ENCODE measurements at places on chromosomes 11 and 22.

GRCh38 chr11:12640926-12641849, 33.0 kb upstream of the TEAD1 start:
- no peak for DNase-seq

GRCh38 chr11:58609723-58610122, 12.7 kb upstream of the CNTF start:
- no peak for DNase-seq

GRCh38 chr11:9884601-9885000, 220.7 kb downstream of the SWAP70 start:
- DNase-seq, result no peak

DNA sequence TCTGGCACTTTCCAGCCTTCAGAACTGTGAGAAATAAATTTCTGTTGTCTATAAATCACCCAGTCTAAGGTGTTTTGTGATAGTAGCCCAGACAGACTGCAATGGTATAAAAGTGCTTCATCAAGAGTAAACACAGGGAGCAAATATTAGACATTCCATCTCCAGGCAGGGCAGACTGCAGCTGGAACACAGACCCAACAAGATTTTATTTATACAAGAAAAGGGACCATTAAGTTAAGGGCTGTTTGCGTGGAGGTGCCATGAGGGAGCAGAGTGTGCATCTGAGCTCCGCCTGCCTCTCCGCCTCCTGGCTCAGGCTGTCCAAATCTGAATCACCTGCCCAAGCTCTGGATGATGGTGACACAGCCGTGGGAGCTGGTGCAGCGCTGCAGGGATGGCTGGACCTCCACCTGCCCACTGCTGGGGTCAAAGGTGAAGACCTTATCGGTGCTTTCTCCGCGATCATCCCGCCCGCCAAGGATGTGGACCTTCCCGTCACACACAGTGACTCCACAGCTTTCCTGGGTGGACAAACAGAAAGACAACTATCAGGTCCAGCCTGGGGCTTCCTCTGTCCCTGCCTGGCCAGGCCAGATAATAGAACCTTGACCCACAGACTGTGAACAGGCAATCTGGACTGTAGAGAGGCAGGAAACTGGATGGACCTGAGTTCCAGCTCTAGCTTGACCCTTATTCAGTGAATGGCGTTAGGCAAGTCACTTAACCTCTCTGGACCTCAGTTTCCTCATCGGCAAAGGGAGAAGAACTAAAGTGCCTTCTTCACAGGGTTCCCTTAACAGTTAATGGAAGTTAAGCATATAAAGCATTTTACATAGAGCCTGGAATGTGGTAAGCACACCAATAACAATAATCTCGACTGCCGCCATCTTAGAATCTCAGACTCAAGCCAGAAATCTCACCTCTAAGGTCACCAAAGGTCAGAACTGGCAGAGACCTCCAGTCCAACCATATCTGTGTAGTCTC, 10.5 kb downstream of the KLHL35 start:
- no peak for DNase-seq

GRCh38 chr22:44116755-44117684, 63.7 kb upstream of the PARVG start:
- DNase-seq, result no peak

GRCh38 chr11:47020793-47021526, 84.4 kb downstream of the CSTPP1 start:
- DNase-seq, result no peak

DNA sequence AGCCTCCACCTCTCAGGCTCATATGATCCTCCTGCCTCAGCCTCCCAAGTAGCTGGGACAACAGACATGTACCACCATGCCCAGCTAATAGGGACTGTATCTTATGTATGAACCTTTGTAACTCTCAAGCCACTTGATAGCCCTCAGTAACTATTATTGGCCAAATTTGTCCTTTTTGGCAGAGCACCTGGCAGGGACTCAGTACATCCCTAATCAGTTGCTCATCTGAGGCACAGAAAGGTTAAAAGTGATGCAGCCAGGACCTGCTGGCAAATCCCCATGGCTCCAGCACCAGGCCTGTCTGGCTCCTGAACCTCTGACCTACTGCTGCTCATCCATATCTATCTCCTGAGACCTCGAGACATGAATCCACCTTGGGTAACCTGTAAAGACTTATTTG, 21.1 kb upstream of the XBP1 start:
- no peak for DNase-seq

DNA sequence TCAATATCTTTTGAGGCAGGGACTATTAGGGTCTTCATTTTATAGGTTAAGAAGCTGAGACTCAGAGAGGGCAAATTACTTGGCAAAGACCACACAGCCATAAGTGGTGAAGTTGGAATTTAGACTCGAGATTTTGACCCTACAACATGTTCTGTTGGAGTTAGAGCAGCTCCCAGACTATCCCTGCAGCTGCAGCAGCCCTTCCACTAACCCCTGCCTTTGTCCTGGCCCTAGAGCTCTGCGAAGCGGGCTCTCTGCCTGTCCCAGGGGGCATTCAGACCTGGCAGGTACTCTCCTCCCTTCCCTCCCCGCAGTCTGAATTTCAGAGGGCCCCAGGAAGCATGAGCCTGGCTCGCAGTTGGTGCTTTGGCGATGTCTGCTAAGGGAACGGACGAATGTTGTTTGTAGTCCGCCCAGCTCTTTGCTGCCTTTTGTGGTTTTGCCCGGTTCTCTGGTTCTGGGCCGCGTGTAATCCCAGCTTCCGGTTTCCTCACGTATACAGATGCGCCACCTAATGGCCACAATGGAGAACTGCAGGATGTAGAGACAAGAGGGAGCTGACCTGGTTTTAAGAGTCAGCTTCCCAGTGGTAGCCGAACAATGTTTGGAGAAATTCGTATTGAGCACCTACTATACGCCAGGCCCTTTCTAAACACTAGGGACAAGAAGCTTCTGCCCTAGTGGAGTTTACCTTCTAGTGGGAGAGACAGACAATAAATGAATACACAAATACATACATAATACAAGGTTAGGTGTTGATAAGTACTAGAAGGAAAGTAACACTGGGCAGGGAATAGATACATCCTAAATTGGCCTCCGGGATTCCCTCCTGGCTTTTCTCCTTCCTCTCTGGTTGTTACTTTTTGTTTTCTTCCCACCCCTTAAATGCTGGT, 125.2 kb downstream of the ST3GAL4 start:
- peak; percentile 46 for DNase-seq

GRCh38 chr22:32389685-32390084, 22.4 kb downstream of the RTCB start:
- DNase-seq, result no peak

GRCh38 chr11:74325649-74326645, 14.5 kb upstream of the P4HA3 start:
- no peak for DNase-seq

DNA sequence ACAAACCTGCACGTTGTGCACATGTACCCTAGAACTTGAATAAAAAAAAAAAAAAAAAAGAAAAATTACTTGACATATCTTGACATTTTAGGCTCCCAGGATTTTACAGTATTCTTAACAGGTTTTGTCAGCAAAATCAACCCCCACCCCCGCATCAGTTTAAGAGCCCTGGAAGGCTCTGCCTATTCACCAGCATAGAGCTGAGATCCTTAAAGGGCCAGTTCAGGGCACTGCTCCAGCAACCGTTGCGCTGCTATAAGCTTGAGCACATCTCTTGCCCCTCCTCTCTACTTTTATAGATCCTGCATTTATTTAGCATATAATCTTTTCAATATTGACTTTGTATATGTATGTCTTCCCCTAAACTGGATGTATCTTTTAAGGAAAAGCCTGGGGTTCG, 697 bp upstream of the PAFAH1B2 start:
- DNase-seq, result no peak

DNA sequence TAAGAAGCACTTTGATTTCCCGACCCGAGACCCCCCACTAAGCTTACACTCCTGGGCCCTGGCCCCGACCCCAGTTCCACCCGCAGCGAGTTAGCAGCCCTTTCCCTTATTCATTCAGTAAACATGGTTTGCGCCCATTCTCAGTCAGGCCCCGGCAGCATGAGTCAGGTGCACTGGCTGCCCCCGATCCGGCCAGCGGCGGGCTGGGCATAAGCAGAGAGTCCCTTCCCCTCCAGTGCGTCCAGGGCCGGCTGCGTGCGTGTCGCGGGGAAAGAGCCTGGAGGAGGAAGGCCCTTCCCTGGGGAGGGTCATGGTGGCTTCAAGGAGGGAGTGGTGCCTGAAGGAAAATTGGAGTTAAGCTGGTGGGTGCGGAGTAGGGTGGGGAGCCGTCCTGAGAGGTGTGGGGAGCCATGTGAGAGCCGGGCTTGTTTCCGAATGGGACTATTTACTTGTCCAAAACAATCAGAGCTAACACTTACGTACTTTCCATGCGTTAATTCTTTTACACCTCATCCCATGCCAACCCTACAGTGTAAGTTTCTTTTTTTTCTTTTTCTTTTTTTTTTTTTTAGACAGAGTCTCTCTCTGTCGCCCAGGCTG, 657 bp downstream of the IGHMBP2 start:
- DNase-seq, result no peak

- DNase-seq, result no peak
Measured at GRCh38 chr11:67117176-67117575, 1.9 kb upstream of the KDM2A start.

- no peak for DNase-seq
Measured at GRCh38 chr11:125429807-125430678, 66.0 kb downstream of the FEZ1 start.

GRCh38 chr22:48893288-48894063, 934.2 kb downstream of the BRD1 start:
- no peak for DNase-seq

- DNase-seq, result no peak
Measured at GRCh38 chr11:35928688-35929395, 15.0 kb upstream of the LDLRAD3 start.

- no peak for DNase-seq
Measured at GRCh38 chr11:12542186-12542935, 131.9 kb upstream of the TEAD1 start.

DNA sequence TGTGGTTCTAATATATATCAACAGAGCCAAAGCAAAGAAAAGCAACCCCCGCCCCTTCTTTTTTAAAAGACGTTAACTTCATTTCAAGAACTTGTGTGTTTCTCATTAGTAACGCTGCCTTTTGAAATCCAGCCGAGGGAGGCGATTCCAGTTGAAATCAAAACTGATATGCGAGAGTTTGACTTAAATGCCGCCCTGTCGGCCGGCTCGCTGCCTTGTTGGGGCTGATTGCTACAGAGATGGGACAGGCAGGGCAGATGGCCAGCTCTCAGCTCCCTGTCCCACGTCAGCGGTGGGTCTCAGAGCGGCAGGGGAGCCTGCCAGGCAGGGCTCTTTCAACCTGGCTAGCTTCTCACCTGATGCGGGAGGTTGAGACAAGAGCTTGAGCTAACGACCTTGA, 51.9 kb upstream of the ALX4 start:
- DNase-seq, result no peak

DNA sequence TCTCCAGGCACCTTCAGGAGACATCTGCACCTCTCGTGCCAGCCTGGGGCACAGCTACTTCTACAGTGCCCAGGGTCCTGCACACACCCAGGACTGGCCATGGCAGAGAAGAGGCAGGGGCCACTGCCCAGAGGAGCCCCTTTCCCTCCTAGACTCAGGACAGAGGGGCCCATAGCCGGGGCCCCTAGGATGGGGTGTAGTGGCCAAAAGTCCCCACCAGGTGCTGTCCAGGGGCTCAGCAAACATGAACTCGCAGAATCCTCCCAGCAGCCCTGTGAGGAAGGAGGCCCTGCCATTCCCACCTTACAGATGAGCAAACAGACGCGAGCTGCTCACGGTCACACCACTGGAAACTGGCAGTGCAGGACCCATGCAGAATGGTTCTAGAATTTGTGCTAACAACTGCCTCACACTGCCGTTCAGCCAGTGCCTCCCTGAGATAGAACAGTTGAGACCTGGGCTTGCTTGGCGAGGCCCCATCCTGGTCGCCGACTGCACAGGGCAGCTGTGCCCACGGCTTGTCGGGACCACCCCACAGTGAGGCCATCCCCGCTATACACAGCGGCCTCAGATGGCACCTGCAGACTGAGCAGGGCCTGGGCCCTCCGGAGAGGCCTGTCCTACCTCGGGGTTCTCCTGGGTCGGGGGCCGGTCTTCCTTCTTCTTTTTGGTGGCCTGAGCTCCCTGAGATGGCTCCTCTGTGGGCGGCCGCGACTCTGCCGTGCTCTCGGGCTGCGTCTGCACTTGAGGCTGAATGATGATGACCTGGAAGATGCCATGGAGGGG, 96.4 kb downstream of the PHF21B start:
- no peak for DNase-seq

- DNase-seq, result no peak
Measured at GRCh38 chr11:95081010-95081409, 8.6 kb upstream of the ENDOD1 start.

DNA sequence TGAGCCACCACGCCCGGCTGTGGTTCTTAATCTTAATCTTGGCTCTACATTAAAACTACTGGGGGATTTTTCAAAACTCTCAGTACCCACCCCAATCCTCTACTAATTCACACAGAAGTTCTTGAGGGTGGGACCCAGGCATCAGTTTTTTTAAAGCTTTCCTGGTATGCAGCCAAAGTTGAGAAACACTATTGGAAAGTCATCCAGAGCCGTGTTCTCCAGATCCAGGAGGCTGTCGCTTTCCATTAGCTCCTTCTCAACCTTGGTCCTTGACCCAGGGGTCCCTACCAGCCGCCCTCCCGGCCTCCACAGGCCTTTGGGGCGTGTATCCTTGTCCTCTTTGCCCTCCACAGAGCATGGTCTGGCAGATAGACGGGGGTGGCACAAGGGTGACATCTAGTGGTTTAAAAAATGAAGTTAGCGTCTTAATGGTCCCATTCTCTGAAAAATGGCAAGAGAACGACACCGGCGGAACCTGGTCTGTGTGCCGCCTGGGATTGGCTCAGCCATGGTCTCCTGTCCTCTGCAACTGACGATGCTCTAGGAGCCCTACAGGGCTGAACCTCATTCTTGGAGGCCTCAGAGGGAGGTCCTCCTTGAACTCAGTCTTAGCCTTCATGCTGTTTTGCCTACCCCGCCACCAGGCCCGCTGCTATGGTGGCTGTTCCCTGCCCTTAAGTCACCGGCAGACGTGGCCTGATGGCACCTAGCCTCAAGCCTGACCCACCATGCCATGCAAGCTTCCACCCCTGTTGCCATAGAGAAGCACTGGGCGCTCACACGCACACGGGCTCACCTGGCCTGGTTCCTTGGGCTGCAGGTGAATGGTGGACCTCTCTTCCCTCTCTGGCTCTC, 152.0 kb upstream of the SYN3 start:
- DNase-seq, result no peak

- no peak for DNase-seq
Measured at GRCh38 chr11:36356201-36356600, 60.1 kb downstream of the PRR5L start.

- no peak for DNase-seq
Measured at GRCh38 chr11:74971424-74971823, 17.3 kb upstream of the NEU3 start.

GRCh38 chr11:123702139-123702538, 39.3 kb downstream of the ZNF202 start:
- no peak for DNase-seq

GRCh38 chr11:118872403-118872821, 11.3 kb upstream of the CXCR5 start:
- no peak for DNase-seq

Measured in stimulated activated CD8-positive, alpha-beta memory T cell treated with anti-CD3 and anti-CD28 coated beads, Interleukin-2, amount 100 ng/mL, for 1 hour (primary cell).